ELF-1 (cell line): ENCODE measurements at places on chromosomes 11 and 22.
A peak's percentile ranks its signal among the peaks of the same experiment; 100 is the strongest.

GRCh38 chr11:121741761-121742361, 289.1 kb upstream of the SORL1-AS1 start:
- no peak for DNase-seq

GRCh38 chr11:19918302-19919049, 205.8 kb downstream of the NAV2 start:
- DNase-seq, result no peak

GRCh38 chr11:18191376-18191775, 18.7 kb downstream of the MRGPRX4 start:
- DNase-seq, result no peak

DNA sequence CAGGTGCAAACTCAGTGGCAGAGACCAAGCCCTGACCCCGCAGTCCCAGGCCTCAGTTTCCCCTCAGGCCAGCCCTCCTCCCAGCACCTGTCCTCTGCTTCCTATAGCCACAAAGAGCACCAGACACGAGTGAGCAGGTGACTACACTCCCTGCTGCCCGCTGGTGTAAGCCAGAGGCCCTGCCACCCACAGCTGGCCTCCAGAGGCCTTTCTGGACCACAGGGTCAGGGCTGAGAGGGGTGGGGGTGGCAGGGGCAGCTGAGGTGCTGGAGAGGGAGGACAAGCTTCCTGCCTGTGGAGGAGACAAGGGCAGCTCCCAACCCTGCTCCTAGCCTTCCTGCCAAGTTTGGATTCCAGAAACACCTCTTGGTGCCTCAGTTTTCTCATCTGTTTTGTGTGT, 31.3 kb upstream of the WNT7B start:
- no peak for DNase-seq

GRCh38 chr11:4194889-4195288, 100.3 kb downstream of the RRM1 start:
- DNase-seq, result no peak

- no peak for DNase-seq
These were observed 322.7 kb upstream of the MPPED2 start for GRCh38 chr11:30908857-30909256.

- peak; percentile 47 for DNase-seq
These were observed 1.4 kb downstream of the CCDC73 start for GRCh38 chr11:32792948-32793475.

GRCh38 chr11:61872935-61873565, 18.3 kb downstream of the FADS3 start:
- no peak for DNase-seq

GRCh38 chr22:22161924-22162851, 82.4 kb upstream of the VPREB1 start:
- no peak for DNase-seq

- DNase-seq, result no peak
These were observed 220.1 kb upstream of the E2F8 start for GRCh38 chr11:19460718-19461405.

GRCh38 chr11:9740202-9740883, 76.5 kb downstream of the SWAP70 start:
- no peak for DNase-seq

DNA sequence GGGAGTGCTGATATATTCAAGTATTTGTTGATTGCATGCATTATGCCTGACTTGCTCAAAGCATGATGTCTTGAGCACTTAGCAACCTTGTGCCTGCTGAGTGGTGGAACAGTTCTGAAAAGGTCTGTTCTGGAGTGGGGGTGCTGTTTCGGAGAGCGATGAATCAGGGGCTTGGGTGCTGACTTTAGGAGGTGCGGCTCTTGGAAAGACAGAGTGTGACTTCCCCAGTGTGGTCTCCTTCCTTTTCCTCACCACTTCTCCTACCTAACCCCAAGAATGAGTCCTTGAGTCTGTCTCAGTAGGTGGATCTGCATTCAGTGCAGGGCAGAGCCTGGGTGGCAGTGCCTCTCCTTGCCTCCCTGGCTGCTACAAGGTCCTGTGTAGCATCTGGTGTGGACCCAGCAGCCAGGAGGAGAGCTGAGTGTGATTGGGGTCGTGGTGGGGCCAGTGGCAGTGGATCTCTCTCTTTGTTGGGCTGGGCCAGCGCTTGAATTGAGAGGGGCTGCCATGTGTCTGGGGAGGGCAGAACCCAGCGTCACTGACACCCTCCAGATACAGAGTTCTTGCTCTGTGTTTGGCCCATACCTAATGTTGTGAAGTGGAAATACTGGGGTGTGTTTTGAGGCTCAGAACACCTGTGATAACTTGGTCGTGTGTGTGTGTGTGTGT, 35.9 kb downstream of the ST3GAL4 start:
- DNase-seq, result no peak

DNA sequence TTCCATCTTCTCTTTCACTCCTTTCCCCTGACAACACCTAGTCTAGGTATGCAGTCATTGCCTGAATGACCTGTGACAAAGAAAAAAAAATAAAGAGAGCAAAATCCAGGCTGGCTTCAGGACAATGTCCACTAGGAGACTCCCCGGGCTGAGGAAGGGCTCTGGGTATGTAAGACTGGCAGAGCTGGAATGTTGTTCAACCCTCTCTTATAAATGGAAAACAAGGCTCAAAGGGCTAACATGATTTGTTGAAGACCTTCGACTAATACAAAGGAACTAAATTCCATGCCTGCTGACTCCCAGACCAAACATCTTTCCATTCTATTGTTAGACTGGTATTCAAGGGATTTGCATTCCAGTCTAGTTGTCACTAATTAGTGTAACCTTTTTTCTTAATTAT, 122.2 kb downstream of the ARL14EP start:
- peak; percentile 33 for DNase-seq

- peak; percentile 82 for DNase-seq
These were observed 40.7 kb downstream of the LRP5 start for GRCh38 chr11:68353118-68353517.

DNA sequence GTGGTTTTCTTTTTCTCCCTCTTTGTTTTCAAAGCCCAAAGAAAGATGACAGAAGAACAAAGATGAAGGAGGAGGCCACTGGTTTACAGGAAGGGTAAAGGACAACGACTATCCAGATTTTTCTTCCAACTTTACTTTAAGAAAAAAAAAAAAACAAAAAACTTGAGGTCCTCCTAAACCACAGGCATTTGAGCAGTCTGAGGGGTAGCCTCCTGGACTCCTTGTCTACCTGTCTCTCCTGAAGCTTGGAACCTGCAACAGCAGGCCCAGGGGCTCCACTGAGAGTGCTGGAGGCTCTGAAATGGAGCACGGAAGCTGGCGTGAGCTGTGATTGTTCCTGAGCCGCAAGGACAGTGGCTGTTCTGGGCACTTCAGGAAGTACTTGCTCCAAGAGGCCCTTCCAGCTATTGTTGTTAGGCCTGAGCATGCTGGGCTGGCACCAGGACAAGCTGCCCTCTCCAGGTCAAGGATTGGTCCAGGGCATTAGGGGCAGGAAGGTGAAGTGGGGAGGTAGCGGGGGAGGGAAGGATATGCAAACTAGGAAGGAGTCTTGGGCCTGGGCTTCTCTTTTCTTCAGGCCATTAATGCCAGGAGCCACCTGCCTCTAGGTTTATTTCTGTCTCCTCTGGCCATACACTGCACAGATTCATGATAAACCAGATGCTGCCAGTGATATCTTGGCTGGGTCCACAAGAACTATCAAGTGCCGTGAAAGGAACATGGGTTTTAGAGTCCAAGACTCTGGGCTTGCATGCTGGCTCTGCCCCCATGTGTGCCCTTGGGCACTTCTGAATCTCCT, 147.3 kb downstream of the CCDC34 start:
- DNase-seq, result peak; percentile 19

GRCh38 chr11:12526789-12527188, 147.4 kb upstream of the TEAD1 start:
- DNase-seq, result no peak

DNA sequence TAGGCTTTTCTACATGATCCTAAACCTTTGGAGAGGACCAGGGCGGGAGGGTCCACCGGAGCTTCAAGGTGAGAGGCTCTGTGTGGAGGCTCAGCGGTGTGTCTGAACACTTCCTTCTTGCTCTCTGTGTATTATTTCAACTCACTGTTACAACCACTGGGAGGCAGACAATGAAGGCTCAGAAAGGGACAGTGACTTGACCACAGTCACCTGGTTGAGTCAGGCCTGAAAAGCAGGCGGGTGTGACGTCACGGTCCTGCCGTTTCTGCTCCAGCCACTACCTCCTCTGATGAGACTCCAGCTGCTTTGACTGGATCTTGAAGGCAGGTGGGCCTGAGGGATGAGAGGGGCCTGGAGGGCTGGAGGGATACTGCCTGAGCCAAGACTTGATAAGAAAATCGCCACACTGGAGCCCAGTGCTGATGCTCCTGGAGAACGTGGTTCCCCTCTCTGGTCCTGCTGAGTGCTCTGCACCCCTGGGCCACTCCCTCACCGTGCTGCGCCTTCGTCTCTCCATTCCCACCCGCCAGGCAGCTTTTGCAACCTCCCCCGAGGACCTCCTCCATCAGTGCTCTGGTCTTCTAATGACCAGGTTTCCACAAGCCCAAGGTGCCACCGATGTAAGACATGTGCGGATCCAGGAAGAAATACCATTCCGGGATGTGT, 27.9 kb downstream of the KCNC1 start:
- no peak for DNase-seq

- no peak for DNase-seq
These were observed 13.7 kb downstream of the XNDC1N start for GRCh38 chr11:71914617-71915189.

DNA sequence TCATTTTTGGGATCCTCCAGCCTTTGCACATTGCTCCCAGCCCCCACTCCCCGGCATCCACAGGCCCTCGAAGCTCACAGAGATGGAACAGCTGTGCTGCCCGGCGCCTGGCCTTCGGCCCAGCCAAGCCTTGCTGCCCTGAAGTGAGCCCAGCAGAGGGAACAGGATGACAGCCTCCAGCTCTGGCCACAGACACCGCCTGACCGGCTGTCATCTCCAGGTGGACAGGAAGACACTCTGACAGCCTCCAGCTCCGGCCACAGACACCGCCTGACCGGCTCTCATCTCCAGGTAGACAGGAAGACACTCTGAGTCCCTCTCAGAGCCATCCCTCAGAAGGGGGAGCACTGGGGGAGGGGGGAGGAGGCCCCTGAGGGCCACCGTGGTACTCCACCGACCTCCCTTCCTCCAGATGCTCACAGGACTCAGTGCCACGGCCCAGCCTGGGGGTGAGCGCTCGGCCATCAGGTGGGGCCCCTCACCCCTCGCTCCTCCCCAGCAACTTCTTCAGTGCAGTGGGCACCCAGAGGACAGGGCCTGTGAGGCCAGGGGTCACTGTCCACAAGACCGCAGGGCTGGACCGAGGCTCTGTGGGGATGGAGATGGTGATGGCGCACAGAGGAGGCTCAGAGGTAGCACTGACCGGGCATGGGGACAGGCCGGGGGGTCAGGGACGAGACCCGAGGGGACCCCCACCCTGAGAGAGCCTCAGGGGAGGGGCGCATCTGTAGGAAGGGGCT, 58.6 kb downstream of the BRD1 start:
- DNase-seq, result no peak

DNA sequence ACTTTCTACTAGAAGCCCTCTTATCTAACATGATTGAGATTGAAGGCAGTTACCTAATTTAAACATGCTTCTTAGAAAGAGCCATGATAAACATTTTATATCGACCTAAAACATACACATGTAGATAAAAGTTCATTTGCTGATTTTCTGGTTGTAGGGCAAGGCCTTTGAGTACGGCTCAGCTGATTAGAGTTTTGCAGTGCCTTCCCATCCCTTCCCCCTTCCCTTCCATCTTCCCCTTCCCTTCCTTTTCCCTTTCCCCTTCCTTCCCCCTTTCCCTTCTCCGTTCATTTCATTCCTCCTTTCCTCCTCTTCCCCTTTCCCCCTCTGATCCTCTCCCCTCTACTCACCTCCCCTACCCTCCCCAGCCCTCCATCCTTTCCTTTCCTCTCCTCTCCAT, 4.3 kb downstream of the LDHC start:
- DNase-seq, result no peak

DNA sequence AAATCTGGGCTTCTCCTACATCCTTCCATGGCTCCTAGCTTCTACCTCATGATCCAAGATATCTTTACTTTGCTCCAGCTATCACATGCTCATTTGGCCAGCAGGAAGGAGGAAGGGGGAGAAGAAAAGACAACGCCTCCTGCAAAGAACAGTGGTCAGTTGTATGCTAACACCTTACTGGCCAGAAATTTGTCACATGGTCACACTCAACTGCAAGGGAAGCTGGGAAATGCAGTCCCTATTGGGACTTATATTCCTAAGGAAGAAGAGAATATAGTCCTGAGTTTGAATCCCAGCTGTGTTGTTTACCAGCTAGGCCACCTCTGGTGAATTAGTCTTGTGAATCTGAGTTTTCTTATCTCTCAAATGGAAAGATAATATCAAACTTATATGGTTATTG, 272.0 kb downstream of the BLID start:
- no peak for DNase-seq

GRCh38 chr11:45146072-45147016, at the start of gene PRDM11:
Gene PRDM11 (plus strand): TSS chr11:45146639. CDS start chr11:45181767, 35,128 bp downstream.
- peak; percentile 47 for DNase-seq

DNA sequence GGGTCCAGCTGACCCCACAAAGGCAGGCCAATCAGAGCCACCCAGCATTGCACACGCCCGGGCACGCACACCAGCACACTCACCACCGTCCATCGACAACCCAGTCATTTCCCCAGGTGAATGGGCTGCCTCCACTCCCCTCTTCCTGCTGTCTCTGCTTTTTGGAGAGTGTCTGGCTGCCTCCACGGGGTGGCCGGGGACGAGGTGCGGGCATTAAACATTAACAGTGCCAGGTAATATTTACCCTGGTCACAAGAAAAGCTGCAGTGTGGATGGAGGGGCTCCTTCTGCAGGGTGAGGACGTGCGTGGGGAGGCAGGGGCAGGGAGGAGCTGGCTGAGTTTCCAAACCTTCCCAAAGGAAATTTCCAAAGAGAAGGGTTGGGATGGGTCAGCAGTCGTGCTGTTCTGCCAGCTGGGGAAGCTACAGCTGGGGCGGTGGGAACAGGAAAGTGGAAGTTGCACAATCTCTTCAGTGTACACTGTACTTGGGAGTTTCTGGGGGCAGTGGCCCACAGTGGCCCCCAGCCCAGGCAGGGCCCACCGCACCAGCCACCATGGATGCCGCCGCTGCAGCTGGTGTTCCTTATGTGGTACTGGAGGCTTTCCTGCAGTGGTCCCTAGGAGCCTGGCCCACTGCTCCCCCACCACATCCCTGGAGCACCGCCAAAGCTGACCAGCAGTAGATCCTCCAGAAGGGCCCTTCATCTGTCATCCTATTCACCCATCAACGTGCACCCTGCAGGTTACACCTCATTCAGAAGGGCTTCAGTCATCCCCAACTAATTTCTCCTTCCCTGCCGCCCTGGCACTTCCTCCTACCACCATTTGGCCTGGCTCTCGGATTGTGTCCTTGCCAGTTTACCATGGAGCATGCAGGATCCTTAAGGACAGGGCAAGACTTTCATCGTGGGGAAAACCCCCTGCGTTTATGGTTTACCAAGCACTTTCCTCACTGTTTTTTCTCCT, at the start of gene FXYD2:
Gene FXYD2 (minus strand): TSS at position 174 of the 967 bp plus-strand sequence. CDS start 66 bp downstream, at position 108.
- no peak for DNase-seq
